ENCODE measurements at places on chromosomes 13 and 19.

GRCh38 chr13:46926916-46927590 lies 30.2 kb upstream of the HTR2A start:
- DNase-seq, result peak; percentile 8

- DNase-seq, result no peak
Measured at GRCh38 chr13:110403721-110404120, 96.6 kb downstream of the COL4A2 start.

- no peak for DNase-seq
Measured at GRCh38 chr19:46691104-46691503, 25.8 kb downstream of the PRKD2 start.

GRCh38 chr13:40126306-40127085 lies 471.0 kb downstream of the COG6 start:
- DNase-seq, result no peak

All from muscle of back (tissue), 13 donors.